HuH-7.5 (cell line): ENCODE measurements at places on chromosomes 5 and 9.

DNA sequence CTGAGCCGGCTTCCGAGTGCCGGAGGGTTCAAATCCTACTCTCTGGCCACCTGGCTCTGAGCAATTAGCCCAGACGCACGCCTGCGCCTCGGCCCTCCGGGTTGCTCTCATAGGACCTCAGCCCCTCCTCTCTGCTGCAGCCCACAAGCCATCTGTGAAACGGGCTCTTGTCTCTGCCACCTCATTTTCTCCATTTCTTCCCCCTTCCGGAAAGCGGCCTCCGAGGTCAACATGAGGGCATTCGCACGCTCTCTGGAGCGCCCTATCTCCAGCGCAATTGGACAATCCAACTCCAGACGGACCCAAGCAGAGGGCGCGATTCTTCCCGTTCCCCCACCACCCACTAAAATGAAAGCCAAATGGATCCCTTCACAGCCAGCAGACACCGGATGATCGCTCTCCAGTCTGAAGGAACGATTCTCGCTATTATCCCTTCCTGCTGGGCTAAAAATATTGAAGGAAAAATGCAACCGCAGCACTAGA, 41.5 kb downstream of the VAV2 start:
- no peak for DNase-seq

DNA sequence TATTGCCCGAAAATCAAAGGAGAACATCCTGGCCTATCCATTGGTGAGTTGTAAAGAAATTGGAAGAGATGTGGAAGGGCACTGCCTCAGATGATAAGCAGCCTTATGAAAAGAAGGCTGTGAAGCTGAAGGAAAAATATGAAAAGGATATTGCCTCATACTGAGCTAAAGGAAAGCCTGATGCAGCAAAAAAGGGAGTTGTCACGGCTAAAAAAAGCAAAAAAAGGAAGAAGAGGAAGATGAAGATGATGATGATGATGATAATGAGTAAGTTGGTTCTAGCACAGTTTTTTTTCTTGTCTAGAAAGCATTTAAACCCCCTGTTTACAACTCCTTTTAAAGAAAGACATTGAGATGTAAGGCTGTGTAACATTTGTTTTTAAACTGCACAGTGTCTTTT, 59.8 kb upstream of the ZBED3 start:
- DNase-seq, result no peak

- no peak for DNase-seq
Measured at GRCh38 chr5:24609706-24610105, 35.1 kb downstream of the CDH10 start.

DNA sequence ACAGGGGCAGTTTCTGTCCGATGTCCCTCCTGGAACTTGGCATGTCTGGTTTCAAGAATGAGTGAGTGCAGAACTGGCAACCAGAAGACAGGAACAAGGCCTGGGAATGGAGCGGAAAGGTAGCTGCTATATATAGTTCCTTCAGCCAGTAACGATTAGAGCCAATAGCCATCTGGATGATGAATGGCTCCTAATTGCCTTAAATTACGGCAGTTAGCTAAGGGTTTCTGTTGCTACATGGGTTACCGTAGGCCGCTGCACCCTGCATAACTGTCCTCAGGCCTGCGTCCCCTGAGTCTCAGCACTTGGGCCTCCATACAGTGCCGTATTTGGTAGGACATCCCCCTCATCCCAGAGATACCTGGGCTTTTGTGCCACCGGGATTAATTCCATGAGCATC, 29.4 kb downstream of the WWC1 start:
- no peak for DNase-seq

- DNase-seq, result no peak
Measured at GRCh38 chr9:116391306-116391900, 237.8 kb downstream of the PAPPA start.

GRCh38 chr9:34451135-34451534, 7.2 kb downstream of the FAM219A start:
- DNase-seq, result no peak

GRCh38 chr9:2281803-2282185, 266.6 kb downstream of the SMARCA2 start:
- DNase-seq, result no peak

DNA sequence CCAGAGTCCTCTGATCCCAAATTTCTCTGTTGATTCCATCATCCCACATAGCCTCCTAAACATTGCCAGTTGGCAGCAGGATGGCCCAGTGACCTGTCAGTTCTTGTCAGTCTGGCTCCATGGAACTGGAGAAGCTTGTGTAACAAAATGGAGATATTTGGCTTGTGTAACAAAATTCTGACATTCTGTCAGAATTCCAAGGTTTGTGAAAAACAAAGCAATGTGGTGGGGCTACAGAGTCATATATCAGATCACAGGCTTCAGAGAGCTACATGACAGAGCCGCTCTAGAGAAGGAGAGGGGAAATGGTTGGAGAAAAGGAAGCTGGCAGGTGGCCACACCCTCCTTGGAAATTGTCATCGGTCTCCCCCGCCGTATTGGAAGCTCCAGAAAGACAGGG, 75.4 kb upstream of the MAN2A1 start:
- DNase-seq, result no peak

- no peak for DNase-seq
Measured at GRCh38 chr5:74457876-74458275, 182.7 kb downstream of the ENC1 start.

GRCh38 chr5:179475208-179475751, 75.1 kb upstream of the RUFY1 start:
- no peak for DNase-seq

- DNase-seq, result no peak
Measured at GRCh38 chr9:130981756-130982137, 27.2 kb upstream of the LAMC3 start.

DNA sequence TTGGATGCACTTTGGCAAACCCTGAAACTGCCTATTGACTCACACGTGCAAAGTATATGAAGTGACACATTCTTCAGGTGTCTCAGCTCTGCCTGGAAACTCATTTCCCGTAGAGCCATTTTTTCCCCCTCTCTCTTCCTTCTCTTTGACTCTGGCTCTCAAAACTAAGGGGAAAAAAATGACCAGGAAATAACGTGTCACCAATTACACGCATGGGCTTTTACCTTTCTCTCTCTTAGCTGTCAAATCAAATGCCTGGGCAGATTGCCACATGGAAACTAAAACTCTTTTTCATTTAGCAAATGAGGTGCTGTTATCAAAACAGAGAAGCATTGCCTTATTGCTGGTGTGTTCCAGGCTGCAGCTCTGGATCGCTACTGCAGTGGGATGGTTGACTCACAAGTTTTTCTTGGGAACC, 18.3 kb upstream of the IFNK start:
- no peak for DNase-seq

- no peak for DNase-seq
Measured at GRCh38 chr9:5764130-5764868, 68.6 kb downstream of the ERMP1 start.

DNA sequence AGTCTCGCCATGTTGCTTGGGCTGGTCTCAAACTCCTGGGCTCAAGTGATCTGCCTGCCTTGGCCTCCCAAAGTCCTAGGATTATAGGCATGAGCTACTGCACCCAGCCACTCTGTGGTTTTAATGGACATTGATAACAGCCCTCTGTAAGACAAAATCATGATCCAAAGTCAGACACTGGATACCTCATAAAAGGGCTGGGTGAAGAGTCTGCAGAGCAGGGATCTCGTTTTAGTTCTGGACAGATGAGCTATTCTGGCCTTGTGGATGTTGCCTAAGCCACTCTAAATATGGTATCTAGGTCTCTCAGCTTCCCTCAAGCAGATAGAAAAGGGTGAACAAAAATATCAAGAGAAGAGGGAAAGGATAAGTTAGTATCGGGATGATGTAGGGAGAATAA, 133.4 kb upstream of the OSMR start:
- no peak for DNase-seq

DNA sequence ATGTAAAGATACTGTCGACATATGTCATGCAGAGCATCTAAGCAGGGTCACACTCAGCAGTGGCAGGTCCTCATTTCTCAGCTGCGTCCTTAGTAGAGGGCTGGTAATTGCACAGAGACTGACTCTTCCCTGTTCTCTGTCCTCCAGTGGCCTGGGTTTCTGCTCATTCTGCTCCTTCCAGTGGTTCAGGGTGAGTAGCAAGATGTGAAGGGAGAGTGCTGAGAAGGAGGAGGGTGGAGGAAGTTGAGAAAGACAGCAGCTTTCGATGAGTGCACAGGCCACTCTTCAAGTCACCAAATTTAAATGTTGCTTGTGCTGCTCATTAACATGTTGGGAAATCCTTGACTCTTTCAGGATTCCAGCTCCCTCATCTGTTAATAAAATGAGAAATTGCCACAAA, 203.9 kb downstream of the FBXL7 start:
- DNase-seq, result no peak

GRCh38 chr5:65086234-65086890, 317.6 kb downstream of the CWC27 start:
- no peak for DNase-seq

DNA sequence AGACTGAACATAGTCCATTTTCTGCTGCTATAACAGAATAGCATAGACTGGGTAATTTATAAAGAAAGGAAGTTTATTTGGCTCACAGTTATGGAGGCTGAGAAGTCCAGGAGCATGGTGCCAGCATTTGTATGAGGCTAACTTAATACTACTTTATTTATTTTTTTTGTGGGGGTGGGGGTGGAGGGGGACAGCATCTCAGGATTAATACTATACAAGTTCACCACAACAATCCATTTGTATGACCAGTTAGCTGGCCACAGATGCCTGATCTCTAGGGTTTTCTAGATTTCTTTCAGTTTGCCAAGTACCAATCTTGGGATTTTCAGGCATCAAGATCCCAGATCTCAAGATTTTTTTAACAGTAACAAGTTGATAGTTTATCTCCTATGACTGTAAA, 20.3 kb downstream of the ANGPTL2 start:
- no peak for DNase-seq

- DNase-seq, result no peak
Measured at GRCh38 chr9:34334337-34334824, 5.0 kb downstream of the NUDT2 start.
